ENCODE measurements at places on chromosomes 1 and 21.

DNA sequence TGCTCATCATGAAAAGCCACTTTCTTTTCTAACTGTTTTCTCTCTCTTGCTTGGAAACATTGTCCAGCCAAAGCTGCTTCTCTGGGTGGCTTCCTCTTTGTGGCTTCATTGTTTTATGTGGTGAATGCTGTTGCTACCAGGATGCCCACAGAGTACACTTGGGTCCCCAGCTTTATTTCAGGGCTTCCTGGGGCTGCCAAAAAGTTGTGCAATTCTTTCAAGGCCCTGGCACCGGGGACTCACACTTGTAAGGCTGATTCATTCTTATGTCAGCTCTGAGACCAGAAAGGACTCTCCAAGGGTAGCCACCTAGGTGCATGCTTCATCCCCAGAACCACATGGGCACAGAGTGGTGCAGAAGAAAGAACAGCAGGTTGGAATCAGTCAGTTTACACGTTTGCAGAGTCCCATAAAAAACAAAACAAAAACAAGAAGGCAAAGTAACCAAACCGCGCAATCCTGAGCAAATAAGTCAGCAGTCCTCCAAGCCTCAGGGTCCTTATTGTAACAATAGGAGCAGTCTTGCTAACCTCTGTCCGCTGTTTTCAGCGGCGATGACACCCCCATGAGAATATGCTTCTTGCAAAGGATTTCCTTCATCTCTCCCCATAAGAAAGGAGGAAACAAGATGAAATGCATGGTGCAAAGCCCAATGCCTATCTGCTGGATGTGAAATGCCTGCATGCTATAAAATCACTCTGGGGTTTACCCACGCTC lies 89.9 kb upstream of the SSX2IP start:
- no peak for DNase-seq

- DNase-seq, result peak; percentile 15
Measured at GRCh38 chr1:53878492-53879105, 11.0 kb downstream of the YIPF1 start.

DNA sequence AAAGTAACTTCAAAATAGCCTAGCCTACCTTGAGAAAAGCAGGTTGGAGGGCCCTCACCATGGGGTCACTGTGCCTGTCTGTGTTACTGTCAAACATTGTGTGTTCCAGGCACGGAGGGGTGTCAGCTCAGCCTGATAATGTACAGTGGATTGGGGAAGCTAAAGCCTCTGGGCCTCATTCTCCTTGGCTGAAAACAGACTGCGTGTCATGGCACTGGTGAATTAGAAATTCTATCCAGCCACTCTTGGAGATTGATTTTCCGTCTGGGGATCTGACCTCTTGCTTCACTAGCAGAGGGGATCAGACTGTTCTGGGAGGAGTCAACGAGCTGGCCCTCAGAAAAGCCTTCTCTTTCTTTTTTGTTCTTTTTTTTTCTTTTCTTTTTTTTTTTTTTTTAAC lies 123.5 kb upstream of the HOOK1 start:
- DNase-seq, result no peak

- no peak for DNase-seq
Measured at GRCh38 chr1:210257698-210258529, 25.3 kb downstream of the SERTAD4 start.

DNA sequence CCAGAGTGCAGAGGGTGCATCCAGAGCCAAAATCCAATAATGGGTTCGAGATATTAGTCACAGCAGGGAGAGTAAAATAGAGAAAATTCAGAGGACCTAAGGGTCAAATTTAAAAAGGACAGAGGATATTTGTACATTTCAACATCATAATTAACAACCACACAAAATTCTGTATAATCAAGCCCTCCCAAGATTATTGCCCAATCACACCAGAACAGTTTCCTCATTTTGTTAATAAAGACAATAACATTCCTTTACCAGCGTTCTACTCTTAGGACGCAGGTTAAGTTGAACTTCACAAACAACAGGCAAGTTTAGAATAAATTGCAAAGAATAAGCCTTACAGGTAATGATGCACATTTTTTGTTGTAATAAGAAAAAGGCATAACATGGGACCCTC lies 462.8 kb downstream of the PTPRC start:
- no peak for DNase-seq

DNA sequence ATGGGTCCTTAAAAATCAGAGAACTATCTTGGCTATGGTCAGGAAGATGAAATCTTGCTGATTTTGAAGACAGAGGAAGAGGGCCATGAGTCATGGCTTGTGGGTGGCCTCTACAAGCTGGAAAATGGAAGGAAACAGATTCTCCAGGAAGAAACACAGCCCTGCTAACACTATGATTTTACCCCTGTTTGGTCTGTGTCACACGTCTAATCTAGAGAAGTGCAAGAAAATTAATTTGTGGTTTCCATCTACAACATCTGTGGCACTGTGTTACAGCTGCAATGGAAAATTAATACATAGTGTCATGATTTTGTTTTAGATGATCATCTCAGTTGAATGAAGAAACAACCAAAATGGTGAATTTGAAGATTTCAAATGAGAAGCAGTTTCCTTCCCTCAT lies 288.7 kb upstream of the NRIP1 start:
- DNase-seq, result no peak

DNA sequence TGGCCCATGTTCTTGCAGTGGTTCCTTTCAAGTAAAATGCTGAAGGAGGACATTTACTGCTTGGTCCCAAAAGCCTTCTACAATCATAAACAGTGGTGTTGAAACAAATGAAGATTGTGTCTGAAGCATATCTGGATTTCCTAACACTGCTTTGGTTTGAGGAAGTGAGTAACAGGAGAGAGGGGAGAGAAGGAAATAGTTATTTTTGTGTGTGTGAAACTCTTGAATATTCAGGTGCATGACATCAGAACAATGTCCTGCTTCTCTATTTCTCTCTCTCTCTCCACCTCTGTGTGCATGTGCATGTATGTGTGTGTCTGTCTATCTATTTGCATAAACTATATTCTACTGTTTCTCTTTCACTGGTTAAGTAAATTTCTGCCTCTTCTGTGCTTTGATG lies 61.4 kb upstream of the TNFSF18 start:
- DNase-seq, result no peak

- DNase-seq, result peak; percentile 38
Measured at GRCh38 chr1:14118691-14119485, 418.9 kb downstream of the PRDM2 start.

DNA sequence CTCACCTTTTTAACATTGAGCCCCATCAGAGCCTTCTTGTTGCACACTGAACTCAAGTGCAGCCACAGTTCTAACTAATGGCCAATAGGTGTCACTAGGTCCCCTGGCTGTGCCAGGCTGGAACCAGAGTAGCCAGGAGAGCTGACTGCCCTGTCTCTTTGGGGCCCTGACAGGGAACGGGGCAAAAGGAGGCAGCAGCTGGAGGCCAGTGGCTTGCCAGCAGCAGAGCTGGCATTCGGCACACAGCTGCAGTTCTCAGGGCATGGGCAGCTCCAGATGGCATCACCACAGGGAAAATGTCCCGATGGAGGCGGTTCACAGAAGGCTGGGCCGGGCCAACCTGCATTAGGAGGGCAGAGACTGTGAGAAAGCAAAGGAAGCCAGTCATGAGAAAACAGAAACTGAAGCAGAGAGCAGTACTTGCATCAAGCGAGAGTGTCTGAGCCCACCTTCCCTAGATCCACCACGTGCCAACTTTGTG lies 188.6 kb downstream of the FCRL5 start:
- peak; percentile 12 for DNase-seq

GRCh38 chr1:2257245-2257627 lies 29.1 kb downstream of the SKI start:
- DNase-seq, result no peak

DNA sequence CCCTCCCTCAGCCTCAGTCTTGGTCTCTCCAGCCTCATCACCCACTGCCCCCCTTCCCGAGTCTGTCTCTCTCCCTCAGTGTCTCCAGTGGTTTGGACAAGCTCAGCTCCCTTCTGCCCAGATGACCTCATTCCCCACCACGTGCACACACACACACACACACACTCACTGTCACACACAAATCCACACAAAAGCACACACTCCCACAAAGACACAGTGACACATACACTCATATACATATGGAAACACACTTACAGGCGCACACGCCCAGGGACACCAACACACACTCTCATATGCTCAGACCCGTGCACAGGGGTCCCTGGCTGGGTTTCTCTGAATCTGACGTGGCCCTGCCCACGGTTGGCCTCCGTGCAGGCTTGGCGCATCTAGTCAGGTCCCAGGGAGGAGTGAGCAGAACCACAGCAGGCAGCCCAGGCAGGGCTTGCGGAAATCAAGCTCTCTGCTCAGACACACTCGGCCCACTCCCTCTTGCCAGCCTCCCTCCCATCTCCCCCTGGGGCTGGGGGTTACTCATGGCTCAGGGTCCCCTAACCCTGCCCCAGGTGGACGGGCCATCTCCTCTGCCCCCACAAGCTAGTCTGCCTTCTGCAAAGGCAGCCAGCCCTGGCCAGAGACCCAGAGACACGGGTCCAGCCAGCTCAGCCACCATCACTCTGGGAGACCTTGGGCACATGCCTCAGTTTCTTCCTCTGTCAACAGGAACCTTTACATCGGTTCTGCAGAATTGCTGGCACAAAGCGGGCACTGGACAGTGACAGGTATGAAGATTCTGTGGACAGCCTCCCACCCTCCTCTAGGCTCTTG lies 38.5 kb upstream of the FAM131C start:
- DNase-seq, result no peak

DNA sequence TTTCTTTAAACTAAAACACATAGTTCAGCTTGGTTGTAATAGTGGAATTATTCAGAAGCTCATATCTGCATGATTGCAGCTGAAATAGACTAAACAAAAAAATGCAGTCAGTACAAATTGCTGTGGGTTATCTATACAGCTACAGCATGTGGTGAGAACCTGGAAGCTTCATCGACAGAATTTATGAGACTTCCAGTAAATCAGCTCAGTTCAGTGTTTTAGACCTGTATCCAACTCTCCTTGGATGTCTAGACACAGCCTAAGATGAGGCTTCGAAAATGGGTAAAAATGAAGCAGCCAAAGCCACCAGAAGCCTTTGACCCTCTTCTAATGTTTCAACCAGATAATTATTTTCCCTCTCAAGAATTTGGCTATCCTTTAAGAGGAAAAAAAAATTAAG lies 127.1 kb upstream of the C1orf105 start:
- DNase-seq, result no peak

DNA sequence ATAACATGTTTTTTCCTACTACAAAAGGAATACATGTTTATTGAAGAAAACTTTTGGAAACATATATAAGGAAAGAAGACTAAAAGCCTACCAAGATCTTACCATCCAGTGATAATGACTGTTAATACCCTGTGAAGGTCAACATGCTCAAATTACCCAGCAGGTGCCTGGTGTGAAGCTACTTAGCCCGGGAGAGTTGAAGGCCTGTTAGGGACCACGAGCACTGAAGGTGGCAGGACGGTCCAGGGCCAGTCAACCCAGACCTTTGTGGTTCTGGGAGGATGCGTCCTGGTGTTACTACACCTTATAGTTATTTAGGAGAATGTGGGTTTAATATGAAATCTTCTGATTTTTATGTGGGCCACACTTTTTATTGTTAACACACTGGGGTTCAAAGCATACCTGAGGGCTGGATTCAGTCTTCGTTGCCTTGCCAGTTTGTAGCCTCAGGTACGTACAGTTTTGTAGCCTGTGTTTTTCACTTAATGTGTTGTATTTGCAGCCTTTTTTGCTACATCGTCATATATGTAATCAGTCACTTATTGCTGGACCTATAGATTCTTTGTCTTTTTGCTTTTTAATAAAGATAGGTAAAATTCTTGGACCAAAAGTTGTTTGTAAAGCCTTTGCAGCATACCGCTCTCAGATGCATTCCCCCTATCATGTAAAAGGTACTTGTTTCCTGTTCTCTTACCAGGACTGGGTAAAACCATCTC lies 9.8 kb downstream of the ITSN1 start:
- DNase-seq, result no peak

DNA sequence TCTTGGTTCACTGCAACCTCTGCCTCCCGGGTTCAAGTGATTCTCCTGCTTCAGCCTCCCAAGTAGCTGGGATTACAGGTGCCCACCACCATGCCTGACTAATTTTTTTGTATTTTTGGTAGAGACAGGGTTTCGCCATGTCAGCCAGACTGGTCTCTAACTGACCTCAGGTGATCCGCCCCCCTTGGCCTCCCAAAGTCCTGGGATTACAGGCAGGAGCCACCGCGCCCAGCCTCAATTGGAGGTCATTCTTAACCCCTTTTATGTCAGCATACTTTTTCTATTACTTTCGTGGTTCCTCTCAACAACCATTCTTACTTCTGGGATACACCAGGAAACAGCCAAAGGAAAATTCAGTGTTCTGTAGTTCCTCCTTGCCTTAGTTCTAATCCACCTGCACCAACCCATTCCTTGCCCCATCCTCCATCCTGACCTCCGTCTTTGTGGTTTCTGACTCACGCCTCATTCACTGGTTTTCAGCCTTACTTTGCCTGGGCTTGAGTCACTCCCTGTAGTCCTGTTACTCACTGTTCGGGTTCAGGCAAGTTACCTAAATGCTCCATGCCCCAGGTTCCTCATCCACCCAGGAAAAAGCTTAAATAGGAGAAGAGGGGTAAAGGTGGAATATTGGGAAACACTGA lies 12.9 kb upstream of the BCL10 start:
- no peak for DNase-seq

GRCh38 chr1:65866439-65866838 lies 73.7 kb downstream of the PDE4B start:
- no peak for DNase-seq

GRCh38 chr21:27035791-27036190 lies 68.9 kb upstream of the ADAMTS5 start:
- peak; percentile 65 for DNase-seq

- DNase-seq, result no peak
Measured at GRCh38 chr1:9822490-9822889, 1.3 kb downstream of the CLSTN1 start.

GRCh38 chr1:17440827-17441168 lies 1.3 kb upstream of the RCC2 start:
- no peak for DNase-seq

DNA sequence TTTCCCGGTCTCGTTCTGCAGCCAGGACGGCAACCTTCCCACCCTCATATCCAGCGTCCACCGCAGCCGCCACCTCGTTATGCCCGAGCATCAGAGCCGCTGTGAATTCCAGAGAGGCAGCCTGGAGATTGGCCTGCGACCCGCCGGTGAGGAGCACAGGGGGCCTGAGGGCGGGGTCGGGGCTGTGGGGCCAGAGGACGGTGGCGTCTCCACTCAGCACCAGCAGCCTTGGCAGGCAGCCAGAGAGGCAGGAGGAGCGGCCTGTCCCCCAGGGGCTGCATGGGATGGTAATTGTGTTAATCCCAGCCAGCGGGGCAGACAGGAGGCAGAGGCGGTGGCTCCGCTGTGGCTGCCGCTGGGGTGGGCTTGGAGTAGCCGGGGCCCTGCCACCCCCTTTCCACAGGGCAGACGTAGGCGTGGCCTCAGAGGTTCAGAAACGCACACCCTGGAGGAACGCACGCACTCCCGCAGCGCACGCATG lies 12.1 kb downstream of the SAMD11 start:
- no peak for DNase-seq

GRCh38 chr1:5001466-5001865 lies 347.1 kb downstream of the AJAP1 start:
- no peak for DNase-seq
